ENCODE measurements at places on chromosomes 2 and 18. TPM values are rescaled to one million over a fixed set of nuclear protein-coding genes. Genes with fewer than 3 reads are reported as not detected.

PCARE gene
- total RNA-seq = 0.15 TPM

ESCO1 gene
- 10.9 TPM for total RNA-seq

SPDYA gene
- 3.5 TPM for total RNA-seq

SH3BP4 gene
- total RNA-seq = 44.9 TPM

ANAPC1 gene
- 36.8 TPM for total RNA-seq

RPRM gene
- total RNA-seq = 19.1 TPM

UPP2 gene
- 0.15 TPM for total RNA-seq

- DNase-seq = no peak
Observed at GRCh38 chr2:24123922-24124580, 782 bp downstream of the FAM228B start.

DNA sequence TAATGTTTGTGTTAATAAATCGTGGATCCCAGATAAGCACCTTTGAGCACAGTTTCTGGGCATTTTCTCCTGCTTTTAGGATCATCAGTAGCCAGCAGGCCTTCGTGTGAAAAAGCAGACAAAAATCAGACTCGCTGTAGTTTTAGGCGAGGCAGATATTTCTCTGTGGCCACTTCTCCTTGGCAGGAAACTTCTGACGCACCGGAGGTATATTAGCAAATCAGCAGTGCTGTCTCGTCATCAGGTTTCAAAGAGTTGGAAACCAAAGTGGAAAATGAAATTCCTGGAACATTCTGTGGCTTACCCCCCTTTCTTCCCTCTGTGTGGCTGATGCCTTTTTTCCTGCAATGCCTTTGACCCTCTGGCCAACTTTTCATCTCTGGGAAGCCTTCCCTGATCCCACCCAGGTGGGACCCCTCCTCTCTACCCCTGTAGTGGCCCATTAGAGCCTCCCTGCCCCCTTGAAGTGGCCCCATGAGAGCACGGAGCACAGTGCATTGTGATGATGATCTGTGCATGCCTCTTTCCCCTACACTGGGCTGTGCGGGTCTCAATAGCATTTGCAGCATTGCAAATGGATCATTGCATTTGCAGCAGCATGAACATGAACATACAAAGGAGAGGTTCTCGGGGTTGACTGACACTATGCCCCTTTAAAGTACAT is 93.3 kb downstream of the RNF144A start:
- peak; percentile 36 for DNase-seq

DNA sequence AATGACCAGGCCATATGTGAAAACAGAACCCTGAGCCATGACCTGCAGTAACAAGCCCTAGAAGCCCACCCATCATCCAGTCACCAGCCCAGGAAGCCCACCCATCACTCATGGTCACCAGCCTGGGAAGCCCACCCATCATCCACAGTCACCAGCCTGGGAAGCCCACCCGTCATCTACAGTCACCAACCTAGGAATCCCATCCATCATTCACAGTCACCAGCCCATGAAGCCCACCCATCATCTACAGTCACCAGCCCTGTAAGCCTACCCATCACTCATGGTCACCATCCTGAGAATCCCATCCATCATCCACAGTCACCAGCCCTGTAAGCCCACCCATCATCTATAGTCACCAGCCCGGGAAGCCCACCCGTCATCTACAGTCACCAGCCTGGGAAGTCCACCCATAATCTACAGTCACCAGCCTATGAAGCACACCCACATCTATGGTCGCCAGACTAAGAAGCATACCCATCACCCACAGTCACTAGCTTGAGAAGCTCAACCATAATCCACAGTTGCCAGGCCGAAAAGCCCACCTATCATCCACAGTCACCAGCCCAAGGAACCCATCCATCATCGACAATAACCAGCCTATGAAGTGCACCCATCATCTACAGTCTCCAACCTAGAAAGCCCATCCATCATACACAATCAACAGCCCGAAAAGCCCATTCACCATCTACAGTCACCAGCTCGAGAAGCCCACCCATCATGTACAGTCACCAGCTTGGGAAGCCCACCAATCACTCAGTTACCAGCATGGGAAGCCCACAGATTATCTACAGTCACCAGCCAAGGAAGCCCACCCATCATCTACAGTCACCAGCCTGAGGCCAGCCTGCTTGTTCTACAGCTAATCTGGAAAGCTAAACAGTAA is 91.9 kb downstream of the TWIST2 start:
- DNase-seq = no peak

DNA sequence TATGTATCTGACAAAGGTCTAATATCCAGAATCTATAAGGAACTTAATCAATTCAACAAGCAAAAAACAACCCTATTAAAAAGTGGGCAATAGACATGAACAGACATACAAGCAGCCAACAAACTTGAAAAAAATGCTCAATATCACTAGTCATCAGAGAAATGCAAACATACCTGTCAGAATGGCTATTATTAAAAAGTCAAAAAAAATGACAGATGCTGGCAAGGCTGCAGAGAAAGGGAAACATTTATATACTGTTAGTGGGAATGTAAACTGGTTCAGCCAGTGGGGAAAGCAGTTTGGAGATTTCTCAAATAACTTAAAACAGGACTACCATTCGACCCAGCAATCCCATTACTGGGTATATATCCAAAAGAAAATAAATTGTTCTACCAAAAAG is 21.6 kb downstream of the SESTD1 start:
- no peak for DNase-seq

DNA sequence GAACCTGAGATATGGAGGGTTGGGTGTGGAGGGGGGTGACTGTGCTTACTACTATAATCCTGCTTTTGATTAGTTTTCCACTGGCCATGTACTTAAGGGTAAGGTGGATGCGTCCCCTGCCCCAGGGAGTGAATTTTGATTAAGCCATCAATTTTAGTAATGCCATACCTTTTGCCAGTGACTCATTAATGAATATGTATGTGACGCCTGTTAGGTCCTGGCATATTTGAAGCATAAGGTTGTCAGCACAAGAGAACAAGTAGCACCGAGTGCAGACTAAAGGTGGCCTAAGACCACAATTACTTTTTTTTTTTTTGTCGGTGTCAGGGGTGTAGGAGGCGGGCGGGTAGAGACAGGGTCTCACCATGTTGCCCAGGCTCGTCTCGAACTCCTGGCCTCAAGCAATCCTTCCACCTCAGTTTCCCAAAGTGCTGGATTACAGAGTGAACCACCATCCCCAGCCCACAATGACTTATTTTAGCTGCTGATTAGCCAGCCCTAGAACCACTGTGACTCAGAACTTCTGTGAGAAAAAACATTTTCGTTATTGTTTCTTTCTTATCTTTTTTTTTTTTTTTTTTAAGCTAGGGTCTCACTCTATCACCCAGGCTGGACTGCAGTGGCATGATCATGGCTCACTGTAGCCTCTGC is 7.0 kb downstream of the TANC1 start:
- no peak for DNase-seq

- DNase-seq = no peak
Observed at GRCh38 chr2:126912201-126912600, 13.5 kb downstream of the TEX51 start.

- no peak for DNase-seq
Observed at GRCh38 chr2:150520887-150521664, 33.6 kb upstream of the RND3 start.

DNA sequence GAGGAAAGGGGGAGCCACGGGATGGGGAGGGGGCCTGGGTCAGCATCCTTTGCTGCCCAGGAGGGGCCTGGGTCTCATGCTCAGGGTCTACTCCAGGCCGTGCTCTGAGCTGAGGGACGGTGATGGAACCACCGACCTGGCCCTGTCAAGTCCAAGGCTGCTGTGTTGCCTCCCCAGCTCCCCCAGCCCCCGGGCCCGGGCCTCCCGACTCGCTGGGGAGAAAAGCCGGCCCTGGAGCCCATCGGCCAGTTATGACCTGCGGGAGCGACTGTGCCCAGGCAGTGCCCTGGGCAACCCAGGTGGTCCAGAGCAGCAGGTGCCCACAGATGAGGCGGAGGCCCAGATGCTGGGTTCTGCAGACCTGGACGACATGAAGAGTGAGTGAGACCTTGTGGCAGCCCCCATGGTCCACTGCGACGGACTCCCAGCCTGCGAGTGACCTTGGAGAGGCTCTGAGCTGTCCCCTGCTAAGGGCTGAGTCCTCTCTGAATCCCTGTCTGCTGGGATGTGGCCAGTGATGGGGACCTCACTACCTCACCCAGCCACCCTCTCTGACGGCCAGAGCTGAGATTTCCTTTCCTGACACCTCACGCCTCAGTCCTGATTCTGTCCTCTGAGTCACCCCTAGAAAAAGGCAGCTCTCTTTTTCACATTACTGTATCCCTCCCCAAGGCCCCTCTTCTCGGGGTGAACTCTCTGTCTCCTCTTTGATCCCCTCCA is 2.7 kb downstream of the SLC4A3 start:
- peak; percentile 37 for DNase-seq

GRCh38 chr2:67898595-67898994 is 164.2 kb downstream of the C1D start:
- no peak for DNase-seq

DNA sequence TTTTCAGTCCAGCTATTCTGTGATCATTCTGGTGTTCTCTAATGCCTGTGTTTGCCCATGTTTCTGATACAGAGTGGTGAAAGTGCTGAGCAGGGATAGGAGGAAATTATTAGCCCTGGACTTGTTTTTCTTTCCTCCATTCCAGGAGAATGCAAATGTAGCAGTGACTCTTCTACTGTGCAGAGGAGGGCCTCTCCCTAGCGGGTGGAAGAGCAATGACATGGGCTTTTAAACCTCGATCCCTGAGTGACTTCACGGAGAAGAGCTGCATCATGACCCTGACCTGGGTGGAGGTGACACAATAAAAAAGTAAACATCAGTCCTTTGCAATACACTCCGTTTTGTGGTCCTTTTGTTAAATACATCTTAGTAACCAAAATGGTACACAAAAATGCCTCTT is 68.0 kb upstream of the NETO1 start:
- DNase-seq = no peak

Data from ovary (tissue), 10 donors.